Pulmonary artery endothelial cell (primary cell): ENCODE measurements at places on chromosomes 2 and 18. TPM values are rescaled to one million over a fixed set of nuclear protein-coding genes. Genes with fewer than 3 reads are reported as not detected.

Gene DSG1
- total RNA-seq, result not detected in 2 replicates

- no peak for DNase-seq
Measured at GRCh38 chr18:27668158-27668557, 483.1 kb upstream of the CHST9 start.

Gene NBEAL1
- 13.8 and 24.5 TPM in 2 replicates for total RNA-seq

DNA sequence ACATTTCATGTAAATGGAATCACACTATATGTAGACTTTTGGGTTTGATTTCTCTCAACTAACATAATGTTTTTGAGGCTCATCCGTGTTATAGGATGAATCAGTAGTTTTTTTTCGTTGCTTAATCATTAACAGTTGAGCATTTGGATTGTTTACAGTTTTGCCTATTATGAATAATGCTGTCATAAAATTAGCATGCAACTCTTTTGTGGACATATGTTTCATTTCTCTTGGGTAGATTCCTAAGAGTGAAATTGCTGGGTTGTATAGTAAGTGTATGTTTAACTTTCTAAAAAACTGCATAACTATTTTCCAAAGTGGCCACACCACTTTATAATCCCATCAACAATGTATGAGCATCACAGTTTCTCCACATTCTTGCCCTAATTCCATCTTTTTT, 7.7 kb upstream of the RHBDD1 start:
- DNase-seq, result no peak

- DNase-seq, result no peak
Measured at GRCh38 chr2:189658306-189659212, 2.7 kb upstream of the ASNSD1 start.

DNA sequence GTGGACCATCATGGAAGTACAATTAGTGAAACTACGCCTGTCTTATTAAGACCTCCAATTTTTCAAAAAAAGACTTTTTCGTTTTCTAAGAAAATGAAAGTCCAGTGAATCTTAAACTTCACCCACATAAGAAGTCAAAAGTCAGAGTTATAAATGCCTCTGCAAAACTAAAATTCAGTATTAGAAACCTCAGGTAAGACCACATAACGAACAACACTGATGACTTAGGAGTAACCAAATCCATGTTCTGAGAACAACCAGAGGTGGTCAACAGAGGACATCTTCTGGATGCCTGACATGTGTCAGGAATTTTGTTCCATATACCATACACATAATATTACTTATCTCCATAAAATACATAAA, 62.4 kb downstream of the RPL31 start:
- no peak for DNase-seq

Gene SH3YL1
- 20.8 and 22.4 TPM in 2 replicates for total RNA-seq

Gene PRKAG3
- total RNA-seq, result not detected in 2 replicates

DNA sequence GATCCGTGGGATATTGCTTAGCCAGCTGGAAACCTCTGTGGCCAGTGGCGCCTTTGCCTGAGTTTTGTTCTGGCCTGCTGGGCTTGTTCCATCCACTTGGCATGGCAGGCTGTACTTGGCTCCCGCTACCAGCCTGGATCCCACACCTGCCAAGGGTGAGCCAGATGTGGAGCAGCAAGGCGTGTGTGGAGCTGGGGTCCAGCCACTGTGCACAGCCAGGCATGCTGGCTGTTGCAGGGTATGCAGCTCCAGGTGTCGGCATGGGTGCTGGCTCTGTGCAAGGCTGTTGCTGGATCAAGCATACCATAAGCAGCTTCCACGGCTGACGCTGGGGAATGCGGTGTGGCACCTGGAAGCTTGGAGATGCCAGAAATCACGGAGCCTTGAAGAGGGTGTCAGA, 34.5 kb downstream of the PTPN4 start:
- DNase-seq, result no peak

Gene TUBA4B
- not detected in 2 replicates for total RNA-seq

DNA sequence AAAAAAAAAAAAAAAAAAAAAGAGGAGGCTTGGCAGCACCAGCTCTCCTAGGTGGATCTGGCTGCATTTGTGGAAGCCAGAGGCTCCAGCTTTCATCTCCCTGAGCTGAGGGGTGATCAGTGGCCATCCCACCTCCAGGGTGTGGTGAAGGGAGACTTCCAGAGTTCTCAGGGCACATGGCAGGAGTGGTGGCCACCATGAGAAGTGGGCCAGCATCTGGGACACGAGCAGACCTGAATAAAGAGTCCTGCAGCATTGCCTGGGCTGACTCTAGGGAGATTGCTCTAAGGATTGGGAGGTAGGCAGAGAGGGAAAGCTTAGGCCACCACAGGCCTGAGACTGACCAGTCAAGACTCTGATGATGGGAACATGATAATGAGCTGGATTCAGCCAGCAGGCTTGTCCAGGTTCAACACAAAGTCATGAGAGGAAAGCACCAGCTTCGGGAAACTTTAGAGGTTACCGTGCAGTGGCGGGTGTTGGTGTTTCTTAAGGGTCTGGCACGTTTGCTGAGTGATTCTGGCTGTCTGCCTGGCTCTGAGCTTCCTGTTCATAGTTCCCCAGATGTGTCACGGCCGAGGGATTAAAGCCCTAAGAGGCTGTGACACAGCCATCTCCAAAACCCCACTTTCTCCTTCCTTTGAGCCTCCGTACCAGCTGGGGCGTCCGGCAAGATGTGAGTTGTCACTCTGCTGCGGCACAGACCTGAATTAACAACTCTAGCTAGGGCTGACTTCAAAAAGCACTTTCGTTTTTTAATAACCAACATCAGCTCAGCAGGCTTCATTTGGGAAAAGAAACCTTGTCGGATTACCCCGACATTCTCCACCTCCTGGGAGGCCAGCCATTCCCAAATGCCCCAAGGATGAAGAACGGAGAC, 38.3 kb upstream of the IL1R1 start:
- DNase-seq, result no peak

DNA sequence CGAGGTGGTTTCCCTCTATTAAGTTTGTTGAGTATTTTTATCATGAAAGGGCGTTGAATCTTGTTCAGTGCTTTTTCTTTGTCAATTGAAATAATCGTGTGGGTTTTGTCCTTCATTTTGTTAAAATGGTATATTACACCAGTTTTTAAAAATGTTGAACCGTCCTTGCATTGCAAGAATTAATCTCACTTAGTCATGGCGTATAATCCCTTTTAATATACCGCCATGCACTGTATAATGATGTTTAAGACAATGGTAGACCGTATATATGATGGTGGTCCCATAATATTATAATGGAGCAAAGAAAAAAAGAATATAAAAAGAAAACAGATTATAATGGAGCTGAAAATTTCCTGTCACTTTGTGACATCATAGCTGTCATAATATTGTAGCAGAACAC, 50.6 kb downstream of the CCDC138 start:
- no peak for DNase-seq

Gene L3MBTL4
- total RNA-seq, result under 0.01 and 0.04 TPM in 2 replicates

Gene SLC8A1
- total RNA-seq, result 5.7 and 12.5 TPM in 2 replicates

Gene ANKRD39
- total RNA-seq, result 8.0 and 9.8 TPM in 2 replicates

Gene REG3G
- not detected in 2 replicates for total RNA-seq

Gene UGT1A9
- total RNA-seq, result not detected in 2 replicates

Gene GYPC
- total RNA-seq, result 0.26 and 0.74 TPM in 2 replicates

Gene ADGRF3
- 0.04 TPM in 1 of 2 replicates, not detected in the other for total RNA-seq

- no peak for DNase-seq
Measured at GRCh38 chr2:53129851-53130250, 637.8 kb upstream of the CHAC2 start.

GRCh38 chr2:134900151-134900550, 18.5 kb upstream of the CCNT2 start:
- no peak for DNase-seq

GRCh38 chr2:37211939-37212338, 15.6 kb downstream of the CEBPZOS start:
- DNase-seq, result no peak

Gene RAPH1
- total RNA-seq, result 36.1 and 43.1 TPM in 2 replicates

- no peak for DNase-seq
Measured at GRCh38 chr18:14921031-14921430, 173.1 kb downstream of the ANKRD30B start.

Gene DRC1
- 0.13 and 0.18 TPM in 2 replicates for total RNA-seq

Gene RRM2
- total RNA-seq, result 58.2 and 88.6 TPM in 2 replicates

GRCh38 chr2:141260911-141261310, 869.9 kb downstream of the LRP1B start:
- no peak for DNase-seq

DNA sequence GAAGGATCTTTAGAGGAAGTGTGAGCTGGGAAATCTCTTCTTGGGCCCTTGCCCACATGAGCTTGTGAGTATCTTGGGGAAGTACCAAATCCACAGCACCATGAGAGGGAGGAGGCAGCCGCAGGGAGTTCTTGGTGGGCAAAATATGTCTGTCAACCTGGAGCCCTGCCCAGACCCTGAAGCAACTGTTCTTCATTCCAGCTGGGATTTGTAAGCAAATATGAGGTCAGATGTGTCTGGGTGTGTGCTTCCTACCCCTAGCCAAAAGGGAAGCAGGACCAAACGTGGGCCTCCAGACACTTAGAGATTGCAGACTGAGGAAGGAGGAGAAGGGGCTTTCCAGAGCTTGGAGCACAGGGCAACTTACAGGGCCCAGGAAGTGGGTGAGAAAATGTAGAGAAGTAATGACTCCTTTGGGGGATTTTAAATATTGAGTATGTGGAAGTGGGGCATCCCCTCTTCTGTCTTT, 41.9 kb downstream of the TMEM247 start:
- no peak for DNase-seq

GRCh38 chr2:141595316-141595920, 535.4 kb downstream of the LRP1B start:
- no peak for DNase-seq

Gene TMEM163
- total RNA-seq, result 0.81 and 2.2 TPM in 2 replicates

DNA sequence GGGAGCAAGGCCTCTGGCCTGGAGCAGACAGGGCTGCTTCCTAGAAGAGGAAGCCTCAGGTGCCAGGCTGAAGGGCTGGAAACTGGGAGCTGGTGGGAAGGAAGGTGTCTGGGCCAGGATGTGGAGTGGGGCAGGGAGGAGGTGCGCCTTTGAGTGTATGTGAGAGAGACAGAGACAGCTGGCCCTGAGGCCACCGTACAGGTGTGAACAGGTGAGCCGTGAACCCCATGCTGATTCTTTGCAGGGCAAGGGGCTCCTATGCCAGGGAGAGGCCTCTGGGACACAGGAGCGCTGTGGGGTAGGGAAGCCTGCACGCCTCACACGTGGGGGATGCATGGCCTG, 16.3 kb downstream of the ZFP36L2 start:
- no peak for DNase-seq

DNA sequence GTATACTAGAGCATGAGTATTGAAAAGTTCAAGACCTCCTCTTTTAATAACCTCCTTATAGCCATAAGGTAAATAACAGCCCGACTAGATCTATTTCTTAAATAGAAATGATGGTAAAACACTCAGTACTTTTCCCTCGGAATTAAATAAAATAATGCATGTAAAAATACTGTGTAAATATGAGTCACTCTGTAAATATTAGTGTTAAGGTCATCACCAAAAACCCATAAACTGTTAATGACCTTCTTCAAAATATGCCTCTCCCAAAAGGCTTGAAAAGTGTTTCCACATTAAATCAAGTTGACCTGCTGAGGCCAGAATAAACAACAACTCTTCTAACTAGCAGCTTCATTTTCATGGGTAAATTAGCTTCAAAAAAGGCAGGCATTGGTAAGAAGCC, 25.3 kb upstream of the BZW1 start:
- DNase-seq, result no peak

DNA sequence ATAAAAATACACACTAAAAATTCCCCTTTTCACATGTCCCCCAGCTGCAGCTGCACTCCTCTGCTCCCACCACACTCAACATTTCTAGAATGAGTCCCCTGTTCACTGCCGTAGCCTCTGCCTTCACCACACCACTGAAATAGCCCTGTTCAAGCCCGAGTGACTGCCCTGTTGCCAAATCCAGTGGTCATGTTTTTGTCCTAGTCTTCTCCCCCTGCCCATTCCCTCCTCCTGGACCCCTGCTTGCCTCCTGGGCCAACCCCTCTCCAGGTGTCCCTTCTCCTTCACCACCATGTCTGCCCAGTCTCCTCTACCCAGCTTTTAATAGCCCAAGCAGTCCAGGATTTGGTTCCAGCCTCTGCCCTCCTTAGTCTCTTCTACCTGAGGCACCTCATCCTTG, 97.1 kb upstream of the LGALSL start:
- no peak for DNase-seq

Gene FTCDNL1
- 0.73 and 1.2 TPM in 2 replicates for total RNA-seq

Gene SCYGR4
- not detected in 2 replicates for total RNA-seq

DNA sequence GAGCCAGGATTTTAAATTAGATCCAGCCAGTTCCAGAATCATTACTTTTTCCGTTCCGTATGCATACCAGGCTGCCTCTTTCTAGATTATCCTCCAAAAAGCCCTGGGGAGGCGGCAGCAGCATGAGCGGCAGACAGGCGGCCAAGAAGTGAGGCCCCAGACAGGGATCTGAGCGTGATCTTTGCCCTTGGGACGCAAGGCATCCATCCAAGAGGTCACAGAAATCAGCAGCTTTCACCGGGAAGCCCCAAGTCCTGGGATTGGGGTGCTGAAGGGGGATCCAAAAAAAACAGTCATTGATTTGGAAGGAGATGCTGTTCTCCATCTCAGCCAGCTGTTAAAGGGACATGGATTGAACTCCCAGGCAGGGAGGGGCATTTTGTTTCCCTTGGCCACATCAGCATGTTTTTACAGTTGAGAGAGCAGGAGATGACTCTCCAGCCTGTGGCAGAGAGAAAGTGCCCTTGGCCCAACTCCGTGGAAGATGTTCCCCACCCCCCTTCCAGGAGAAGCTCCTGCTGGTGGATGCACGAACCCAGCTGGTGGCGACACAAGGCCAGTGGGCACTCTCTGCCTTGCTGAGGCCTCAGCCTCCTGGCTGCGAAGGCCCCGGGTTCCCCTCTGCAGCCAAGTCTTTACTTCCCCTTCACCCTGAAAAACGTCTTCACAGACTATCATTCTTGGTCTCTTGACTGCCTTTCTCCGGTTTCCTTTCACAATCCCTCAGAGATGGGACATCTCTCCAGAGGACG, 265.6 kb downstream of the ANAPC1 start:
- DNase-seq, result no peak

DNA sequence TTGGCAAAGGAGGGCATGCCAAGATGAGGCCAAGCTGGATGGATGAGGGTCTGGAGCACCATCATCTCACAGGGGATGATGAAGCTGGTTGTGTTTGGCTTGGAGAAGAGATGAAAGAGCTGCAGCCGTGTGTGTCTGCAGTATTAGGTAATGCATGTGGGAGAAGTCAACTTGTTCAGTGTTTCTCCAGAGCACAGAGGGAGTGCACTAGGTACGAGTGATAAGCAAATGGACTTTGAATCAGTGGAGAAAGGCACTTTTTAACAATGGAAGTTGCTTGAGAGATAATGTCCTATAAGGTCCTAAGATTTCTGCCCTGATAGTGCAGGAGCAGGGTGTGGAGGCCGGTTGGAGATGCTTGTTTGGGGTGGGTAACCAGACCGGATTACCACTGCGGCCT, 36.0 kb downstream of the SLC14A2 start:
- DNase-seq, result no peak

Gene RASGRP3
- total RNA-seq, result 15.7 and 21.8 TPM in 2 replicates

GRCh38 chr18:10899481-10899880, 249.9 kb downstream of the PIEZO2 start:
- DNase-seq, result no peak

- no peak for DNase-seq
Measured at GRCh38 chr2:160583146-160583535, 89.5 kb upstream of the RBMS1 start.

- no peak for DNase-seq
Measured at GRCh38 chr18:27602092-27602491, 417.0 kb upstream of the CHST9 start.

Gene NT5C1B
- total RNA-seq, result not detected in 2 replicates

Gene AQP12A
- not detected in 2 replicates for total RNA-seq

Gene ABCA12
- total RNA-seq, result under 0.01 TPM in 2 replicates

- no peak for DNase-seq
Measured at GRCh38 chr2:103010751-103011150, 248.9 kb downstream of the TMEM182 start.
